Activated T-helper 1 cell treated with anti-CD3 and anti-CD28 coated beads, Interleukin-2, amount 50 U/mL, for 16 hours (primary cell): ENCODE measurements at places on chromosomes 5 and 9.

DNA sequence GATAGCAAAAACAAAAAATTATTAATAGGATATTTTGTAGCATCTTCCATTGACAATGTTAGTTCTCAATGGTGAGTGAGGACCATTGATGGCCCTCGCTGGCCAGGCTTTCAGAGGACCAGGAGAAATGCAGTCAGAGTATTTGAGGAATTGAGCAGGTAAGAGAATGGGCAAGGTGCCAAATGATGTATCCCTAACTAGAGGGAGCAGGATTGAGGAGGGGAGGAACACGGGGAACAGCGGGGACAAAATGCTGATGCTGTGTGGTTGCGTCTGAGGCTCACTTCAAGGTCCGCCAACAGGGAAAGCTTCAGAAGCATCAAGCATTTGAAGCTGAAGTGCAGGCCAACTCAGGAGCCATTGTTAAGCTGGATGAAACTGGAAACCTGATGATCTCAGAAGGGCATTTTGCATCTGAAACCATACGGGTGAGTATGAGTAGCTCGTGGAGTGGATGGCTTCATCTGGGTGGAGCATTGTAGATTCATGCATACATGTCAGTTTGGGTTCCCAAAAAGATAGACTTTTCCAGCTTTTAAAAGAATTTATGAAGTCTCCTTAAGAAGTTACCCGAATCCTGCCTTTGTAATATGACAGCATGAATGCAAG, 16.2 kb downstream of the SPTAN1 start:
- no peak for DNase-seq

DNA sequence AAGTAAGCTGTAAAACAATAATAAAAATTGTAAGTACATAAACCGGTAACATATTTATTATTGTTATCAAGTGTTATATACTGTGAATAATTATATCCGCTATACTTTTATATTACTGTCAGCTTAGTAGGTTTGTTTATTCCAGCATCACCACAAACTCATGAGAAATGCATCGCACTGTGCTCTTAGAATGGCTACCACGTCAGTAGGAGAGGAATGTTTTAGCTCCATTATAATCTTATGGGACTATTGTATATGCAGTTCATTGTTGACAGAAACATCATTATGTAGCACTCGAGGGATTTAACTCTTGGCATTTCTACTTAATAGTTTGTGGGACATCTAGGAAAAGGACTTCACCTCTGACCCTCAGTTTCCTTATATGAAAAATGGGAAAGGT, 16.4 kb downstream of the SLC12A2 start:
- no peak for DNase-seq

DNA sequence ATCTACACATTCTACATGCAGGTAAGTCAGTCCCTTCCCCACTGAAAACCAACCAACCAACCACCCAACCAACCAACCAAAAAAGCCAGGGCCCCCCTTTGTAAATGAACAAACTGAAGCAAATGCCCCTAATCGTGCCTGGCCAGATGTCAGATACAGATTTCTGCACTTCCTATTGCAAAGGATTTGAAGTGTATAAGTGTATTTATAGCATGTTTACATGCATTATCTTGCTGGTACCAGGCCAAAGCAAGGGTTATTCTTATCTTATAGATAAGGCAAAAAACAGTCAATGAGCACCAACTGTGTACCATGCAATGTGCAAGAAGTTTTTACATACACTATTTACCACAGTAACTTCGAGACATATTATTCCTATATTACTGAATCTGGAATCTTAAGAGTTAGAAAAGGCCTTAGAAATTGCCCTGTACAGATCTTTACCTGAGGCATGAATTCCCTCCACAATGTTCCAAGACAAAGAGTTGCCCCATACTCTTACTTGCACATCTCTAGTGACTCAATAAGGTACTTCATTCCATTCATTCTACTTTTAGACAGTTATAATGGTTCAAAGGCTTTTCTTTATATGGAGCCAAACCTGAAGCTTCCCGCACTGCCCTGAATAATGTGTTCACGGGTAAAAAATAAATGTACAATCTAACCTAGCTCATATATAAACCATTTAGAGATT, 51.7 kb upstream of the NR5A1 start:
- no peak for DNase-seq

- no peak for DNase-seq
Observed at GRCh38 chr5:145198525-145199260, 636.4 kb downstream of the PRELID2 start.

- DNase-seq: no peak
Observed at GRCh38 chr5:12208366-12209100, 304.3 kb upstream of the CTNND2 start.

- no peak for DNase-seq
Observed at GRCh38 chr5:10595672-10596309, 31.9 kb downstream of the ANKRD33B start.

- DNase-seq: no peak
Observed at GRCh38 chr5:98498028-98498427, 275.4 kb upstream of the RGMB start.

- no peak for DNase-seq
Observed at GRCh38 chr5:125451622-125452021, 705.2 kb upstream of the ZNF608 start.

DNA sequence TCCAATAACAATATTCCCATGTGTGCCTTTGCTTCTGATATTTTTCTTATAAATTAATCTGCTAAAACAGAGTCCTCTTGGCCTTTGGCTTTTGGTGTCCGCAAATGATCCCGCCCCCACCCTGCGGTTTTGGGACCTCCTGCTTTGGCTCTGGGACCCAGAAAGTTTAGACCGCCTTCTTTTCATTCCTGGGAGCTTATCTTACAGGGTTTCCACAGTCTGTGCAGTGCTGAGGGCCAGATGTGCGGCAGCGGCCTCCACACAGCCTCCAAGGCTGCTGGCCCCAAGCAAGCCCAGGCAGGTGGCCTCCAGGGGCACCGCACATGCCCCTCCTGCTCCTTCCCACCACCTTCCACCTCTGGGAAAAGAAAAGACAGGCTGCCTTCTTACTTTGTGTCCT, 191.5 kb downstream of the ERCC6L2 start:
- DNase-seq: no peak

- no peak for DNase-seq
Observed at GRCh38 chr5:107477492-107477891, 193.2 kb downstream of the EFNA5 start.

DNA sequence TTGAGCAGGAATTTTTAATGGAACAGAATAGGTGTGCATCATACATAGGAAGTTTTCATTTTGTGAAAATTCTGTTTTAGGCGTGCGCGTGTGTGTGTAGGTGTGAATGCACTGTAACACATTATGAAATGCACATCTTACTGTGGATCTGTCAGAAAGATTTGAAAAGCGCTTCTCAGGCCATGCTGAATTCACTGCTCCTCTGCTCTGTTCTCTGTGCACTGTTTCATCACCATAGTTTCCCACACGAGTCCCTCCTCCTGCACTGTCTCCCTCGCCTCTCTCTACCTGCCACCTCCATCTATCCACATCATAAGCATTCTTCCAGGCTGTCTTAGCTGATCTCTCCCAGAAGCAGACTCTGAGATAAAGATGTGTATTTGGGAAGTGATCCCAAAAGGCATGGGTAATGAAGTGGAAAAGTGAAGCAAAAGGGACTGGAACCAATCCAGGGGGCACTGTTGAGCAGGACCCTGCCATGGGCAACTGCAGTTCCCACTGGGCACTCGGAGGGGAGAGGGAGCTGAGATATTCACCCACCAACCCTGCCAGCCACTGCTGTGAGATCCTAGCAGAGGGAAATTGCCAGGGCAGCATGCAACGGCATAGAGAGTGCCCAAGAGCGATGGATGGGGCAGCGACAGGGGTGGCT, 65.9 kb downstream of the GABBR2 start:
- DNase-seq: no peak

GRCh38 chr9:129708793-129709192, 43.3 kb downstream of the PRRX2 start:
- no peak for DNase-seq

DNA sequence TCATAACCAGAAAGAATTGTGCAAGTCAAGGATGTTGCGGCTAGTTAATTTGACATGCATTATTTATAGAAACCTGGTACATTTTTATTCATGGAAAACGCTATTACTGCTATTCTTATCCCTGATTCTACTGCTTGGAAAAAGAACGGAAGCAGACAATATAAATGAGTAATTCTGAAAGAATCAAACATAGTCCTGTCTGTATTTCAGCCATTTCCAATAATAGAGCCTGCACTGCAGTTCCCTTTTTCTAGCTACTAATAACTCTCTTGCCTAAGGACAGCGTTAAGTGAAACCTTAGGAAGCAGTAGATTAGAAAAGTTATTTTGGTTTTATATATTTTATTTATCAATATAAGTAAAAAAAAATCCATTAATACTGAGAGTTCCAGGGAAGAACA, 414.9 kb downstream of the CYLC2 start:
- no peak for DNase-seq

DNA sequence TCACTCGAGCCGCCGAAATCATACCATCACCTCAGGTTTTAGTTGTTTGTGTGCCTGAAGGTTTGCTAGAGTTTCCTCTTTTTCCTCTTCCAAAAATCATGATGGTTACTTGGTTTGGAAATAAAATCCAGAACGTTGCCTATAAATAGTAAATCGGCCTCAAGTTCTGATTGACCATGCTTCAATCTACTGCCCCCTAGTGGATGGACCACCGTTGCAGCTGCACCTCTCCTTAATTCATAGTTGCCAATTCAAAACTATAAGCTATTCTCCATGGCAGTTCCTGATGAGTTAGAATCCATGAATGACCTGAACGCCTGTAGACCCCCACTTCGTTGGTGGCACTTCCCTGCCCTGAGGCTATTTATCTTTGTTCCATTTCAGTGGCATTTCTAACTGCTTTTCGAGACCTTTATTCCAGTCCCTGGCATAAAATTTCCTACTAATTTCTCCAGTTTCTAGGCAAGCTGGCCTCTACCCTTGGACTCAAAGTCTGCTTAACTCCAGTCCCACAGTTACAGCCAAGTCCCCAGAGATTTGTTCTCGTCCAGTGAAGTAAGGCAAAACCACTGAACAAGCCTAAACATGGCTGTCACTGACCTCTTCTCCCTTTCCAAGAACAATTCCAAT, 422.6 kb downstream of the EFNA5 start:
- DNase-seq: no peak

GRCh38 chr9:107020040-107020530, 157.1 kb downstream of the ZNF462 start:
- DNase-seq: no peak

DNA sequence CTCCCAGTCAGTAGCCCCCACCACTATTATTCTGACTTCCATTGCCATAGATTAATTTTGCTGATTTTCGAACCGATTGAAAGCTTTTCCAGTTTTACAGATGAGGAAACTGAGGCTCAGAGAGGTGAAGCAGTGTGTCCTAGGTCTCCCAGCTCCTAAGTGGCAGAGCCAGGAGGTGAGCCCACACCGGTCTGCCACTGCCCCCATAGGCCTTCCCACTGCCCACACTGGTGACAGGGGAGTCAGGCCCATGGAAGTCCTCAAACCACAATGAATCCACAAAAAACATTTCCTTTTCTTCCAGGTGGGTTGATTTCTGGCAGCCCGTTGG, 54.9 kb upstream of the RPL26L1 start:
- DNase-seq: no peak

DNA sequence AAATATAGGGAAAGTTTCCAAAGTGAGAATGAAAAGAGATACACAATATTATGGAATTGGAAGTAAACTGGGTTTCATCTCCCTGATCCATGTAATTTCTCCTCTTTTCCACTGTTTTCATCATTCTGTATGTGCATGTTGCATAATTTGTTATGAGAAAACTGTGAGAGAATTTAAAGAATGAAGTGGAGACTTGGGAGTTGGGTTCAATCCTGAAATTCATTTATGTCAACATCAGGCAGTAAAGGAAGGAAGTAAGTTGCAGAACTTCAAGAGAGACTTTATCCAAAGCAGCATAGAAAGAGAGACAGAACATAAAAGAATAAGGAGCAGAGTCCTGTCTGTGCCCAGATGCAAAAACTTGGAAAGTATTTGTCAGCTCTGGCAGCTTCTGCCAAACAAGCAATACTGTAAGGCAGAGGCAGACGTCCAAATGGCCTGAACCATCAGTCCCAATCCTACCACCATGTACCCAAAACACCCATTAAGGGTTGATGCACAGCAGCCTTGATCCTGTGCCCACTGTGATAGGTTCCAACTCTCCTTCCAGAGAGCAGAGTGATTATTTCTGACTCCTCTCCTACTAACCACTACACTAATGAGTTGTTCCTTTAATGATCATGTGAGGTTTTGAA, 425.3 kb upstream of the CDH6 start:
- DNase-seq: no peak

GRCh38 chr5:142167458-142167857, 58.9 kb downstream of the NDFIP1 start:
- no peak for DNase-seq

GRCh38 chr9:79588488-79589223, 16.9 kb downstream of the TLE4 start:
- no peak for DNase-seq

DNA sequence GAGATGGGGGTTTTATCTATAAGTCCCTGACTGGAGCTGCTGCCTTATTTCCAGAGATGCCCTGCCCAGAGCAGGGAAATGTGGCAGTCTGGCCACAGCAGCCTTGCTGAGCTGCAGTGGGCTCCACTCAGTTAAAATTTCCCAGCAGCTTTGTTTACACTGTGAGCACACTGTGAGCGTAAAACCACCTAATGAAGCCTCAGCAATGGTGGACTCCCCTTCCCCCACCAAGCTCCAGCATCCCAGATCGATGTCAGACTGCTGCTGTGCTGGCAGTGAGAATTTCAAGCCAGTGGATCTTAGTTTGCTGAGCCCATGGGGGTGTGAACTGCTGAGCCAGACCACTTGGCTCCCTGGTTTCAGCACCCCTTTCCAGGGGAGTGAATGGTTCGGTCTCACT, 208.7 kb upstream of the RAI14 start:
- no peak for DNase-seq

- DNase-seq: no peak
Observed at GRCh38 chr5:78855026-78855425, 130.1 kb downstream of the ARSB start.

GRCh38 chr5:19930451-19930850, 57.5 kb downstream of the CDH18 start:
- DNase-seq: no peak

DNA sequence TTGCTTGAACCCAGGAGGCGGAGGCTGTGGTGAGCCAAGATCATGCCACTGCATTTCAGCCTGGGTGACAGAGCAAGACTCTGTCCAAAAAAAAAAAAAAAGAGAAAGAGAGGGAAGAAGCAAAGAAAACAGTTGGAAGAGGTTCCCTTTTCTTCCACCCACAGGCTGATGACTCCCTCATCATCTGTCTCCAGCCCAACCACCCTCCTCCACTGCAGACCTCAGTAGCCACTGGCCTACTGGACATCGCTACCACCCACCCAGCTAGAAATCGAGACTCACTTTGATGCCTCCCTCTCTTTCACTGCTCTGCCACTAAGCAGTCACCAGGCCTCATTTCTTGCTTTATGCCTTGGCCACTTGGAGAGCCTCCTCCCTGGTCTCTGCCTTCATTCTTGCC, 71.2 kb downstream of the NIPSNAP3B start:
- no peak for DNase-seq

- no peak for DNase-seq
Observed at GRCh38 chr5:127673117-127673800, 24.4 kb downstream of the CTXN3 start.

GRCh38 chr5:118990582-118990981, 2.2 kb upstream of the DTWD2 start:
- no peak for DNase-seq

- no peak for DNase-seq
Observed at GRCh38 chr5:138334867-138335447, 3.1 kb upstream of the FAM53C start.

- no peak for DNase-seq
Observed at GRCh38 chr9:88990729-88991065, 571 bp upstream of the S1PR3 start.
